Neural progenitor cell (in vitro differentiated cells): ENCODE measurements at places on chromosomes 7 and 10. TPM values are rescaled to one million over a fixed set of nuclear protein-coding genes. Genes with fewer than 3 reads are reported as not detected.

The AOC1 gene
- not detected in 2 replicates for total RNA-seq

The LRRN3 gene
- total RNA-seq = 1.7 and 2.4 TPM in 2 replicates

DNA sequence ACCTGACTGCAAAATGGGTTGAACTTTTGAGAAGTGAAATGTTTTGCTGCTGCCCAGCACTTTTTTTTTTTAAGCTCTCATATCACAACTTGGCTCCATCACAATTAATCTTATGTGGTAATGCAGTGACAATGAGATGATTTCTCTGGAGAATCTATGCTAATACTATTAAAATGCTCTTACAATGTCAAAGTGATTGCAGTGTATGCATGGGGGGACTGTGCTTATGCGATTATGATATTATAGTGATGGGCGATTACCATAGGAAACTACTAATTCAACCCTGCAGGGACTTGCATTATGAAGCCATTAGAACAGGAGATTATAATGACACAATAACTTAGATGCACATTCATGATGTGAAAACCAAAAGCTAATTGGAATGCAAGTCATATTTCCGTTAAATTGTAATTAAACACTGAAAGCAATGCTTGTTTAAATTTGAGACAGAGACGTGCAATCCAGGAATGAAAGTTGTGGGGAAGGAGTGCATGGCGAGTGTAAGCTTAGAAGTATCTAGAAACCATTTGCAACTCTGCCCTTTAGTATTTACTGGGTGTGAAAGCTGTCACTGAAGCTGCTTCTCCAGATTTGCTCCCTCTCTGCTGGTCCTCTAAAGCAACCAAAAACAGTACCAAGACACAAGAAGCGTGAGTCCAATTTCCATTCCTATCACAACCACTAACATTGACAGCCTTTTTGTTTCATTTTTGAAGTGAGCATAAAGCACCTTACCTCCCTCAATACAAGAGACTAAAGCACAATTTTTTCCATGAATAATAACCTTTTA, 21.6 kb downstream of the PTER start:
- no peaks in the 10 kb centered on the region for H3K27me3 ChIP-seq
- no peaks in the 10 kb centered on the region for H3K4me1 ChIP-seq
- H3K36me3 ChIP-seq = no peaks in the 10 kb centered on the region
- no peak overlapping the region for H3K4me3 ChIP-seq

- no peaks in the 10 kb centered on the region for H3K4me1 ChIP-seq
- H3K27me3 ChIP-seq = no peaks in the 10 kb centered on the region
- no peaks in the 10 kb centered on the region for H3K36me3 ChIP-seq
- H3K27ac ChIP-seq = no peak overlapping the region
- no peak for DNase-seq
These were observed 67.9 kb upstream of the AFAP1L2 start for GRCh38 chr10:114471906-114472876.

The CCDC186 gene
- 9.9 and 22.9 TPM in 2 replicates for total RNA-seq

The NEUROD6 gene
- total RNA-seq = not detected in 2 replicates
